ENCODE measurements at places on chromosomes 13 and 19.

DNA sequence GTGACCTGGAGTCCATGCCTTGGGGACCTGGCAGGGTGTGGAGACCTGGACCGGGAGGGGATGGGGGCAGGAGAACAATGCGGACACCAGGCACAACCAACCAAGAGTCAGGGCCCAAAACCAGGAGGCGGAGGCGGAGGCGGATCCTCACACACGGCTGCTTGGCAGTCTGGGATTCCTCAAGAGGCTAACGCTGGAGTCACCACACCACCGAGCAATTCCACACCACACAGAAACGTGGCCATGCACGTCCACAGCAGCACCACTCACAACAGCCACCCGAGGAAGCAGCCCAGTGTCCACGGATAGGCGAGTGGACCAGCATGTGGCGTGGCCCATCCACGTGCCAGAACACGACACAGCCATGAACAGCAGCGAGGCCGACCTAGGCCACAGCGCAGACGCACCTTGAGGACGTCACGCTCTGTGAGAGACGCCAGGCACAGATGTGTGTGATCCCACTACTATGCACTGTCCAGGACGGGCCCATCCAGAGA is 17.7 kb downstream of the SBNO2 start:
- no peak for DNase-seq

DNA sequence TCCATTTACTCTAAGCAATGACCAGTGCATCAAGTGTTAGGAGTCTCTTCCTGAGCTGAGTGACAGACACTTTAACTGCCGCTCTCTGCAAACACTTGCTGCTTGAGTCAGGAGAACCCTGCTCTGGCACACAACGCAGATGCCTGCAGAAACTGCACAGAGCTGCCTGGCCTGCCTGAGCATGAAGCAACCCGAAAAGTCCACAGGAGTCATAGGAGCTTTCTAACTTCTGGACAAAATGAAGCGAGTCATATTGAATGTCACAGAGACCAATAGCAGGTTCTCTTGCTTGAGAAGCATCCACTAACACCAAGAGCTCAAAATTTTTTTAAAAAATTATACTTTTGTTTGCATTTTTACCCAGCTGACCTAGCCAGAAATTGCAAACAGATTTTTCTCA is 232.4 kb downstream of the LHFPL6 start:
- DNase-seq = no peak

DNA sequence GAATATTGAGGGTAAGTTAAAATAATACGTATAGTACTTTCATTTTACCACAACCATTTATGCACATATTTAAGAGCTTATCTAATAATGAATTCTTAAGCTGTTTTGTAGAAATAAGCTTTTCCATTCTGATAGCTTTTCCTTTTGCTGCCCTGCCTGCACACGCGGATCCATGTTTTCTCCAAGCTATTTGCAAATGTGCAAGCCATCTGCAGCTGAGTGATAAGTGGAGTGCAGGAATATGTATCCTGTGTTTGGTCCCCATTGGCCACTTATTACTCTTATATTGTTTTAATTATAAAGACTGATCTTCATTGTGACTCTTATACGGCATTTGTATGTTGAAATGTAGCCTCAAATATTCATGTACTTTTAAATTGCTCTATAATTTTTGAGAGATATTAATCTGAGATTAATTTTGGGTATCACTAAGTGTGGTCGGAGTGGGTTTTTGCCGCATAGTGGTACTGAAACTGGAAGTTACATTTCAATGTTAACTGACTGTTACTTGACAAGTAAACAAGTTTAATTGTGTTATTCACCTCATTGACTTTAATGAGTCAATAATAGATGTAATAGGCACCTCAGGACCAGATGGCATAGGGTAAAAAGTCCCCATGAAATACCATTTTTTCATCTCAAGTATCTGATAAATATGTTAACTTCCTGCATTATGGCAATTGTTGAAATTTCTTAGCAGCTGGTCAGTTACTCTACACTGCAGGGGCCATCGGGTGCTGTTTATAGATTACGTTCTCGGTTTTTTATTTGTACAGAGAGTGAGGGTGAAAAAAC is 1567.4 kb downstream of the EFNB2 start:
- DNase-seq = no peak

GRCh38 chr13:99809496-99809895 is 162.1 kb downstream of the ZIC5 start:
- DNase-seq = no peak

DNA sequence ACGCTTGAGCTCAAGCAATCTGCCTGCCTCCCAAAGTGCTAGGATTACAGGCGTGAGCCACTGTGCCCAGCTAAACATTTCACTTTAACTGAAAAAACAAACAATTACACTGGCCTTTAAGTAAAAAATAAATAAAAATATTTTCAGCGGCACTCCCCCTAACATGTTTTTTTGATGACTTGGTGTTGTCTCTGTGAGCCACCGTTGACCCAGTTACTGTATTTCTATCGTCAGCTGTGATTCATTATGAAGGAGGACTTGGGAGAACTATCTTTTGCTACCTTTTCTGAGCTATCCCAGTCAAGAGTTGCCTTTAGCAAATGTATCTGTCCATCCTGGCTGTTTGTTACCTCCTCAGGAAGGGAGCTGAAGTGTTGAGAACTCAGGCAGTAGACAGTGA is 18.5 kb upstream of the C19orf33 start:
- no peak for DNase-seq

GRCh38 chr13:47726394-47726793 is 274.7 kb downstream of the SUCLA2 start:
- DNase-seq = no peak

GRCh38 chr19:47569331-47569730 is 3.6 kb downstream of the ZNF541 start:
- DNase-seq = no peak

DNA sequence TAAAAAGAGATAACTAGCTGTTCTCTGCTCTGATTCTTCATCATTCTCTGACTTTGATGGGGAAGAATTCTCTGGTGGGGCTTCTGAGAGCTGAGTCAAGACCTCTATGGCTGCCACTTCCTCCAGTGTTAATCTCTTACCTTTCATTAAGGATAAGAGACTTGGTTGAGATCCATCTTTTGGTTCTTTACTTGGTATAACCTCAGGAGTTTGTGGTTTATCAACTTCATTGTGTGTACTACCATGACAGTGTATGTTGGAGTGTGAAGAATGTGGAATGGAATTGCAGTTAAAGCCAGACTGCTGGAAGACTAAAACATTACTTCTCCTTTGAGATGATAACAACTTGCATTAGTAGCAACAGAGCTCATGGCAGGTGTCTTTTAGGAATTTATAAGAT is 222.0 kb downstream of the SLITRK5 start:
- no peak for DNase-seq

- DNase-seq = no peak
Observed at GRCh38 chr13:69683921-69684686, 423.5 kb upstream of the ATXN8OS start.

DNA sequence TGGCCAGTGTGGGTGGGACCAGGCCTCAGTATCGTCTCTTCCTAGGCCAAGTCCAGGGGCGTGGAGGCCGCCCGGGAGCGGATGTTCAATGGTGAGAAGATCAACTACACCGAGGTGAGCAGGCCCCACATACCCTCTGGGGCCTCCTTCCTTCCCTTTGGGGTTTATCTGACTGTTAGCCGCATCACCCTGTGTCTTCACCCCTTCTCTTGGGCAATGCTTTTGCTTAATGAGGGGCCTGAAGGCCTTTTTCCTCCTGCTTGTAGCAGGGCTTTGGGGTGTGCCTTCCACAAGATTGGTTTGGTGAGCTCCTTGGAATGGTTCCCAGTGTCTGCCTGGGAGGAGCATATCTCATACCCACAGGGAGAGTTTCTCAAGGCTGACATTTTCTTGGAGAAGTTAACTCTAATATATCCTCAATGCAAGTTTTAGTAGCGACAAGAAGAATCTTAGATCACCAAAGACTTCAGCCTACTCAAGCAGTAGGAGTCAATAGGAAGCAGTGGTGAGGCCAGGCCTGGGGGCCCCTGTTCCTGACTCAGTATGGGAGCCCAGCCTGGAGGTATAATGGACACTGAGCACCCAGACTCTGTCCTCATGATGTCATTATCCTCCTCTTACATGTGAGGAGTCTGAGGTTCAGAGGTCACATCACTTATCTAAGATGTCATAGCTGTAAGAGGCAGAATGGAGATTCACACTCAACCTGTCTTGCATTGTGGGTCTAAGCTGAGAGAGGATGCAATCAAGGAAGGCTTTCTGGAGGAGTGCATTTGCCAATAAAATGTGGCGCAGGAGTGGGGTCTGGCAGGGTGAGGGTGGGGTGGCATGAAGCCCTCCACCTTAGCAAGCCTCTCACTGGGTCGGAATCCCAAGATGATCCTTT is 2.0 kb downstream of the GPI start:
- DNase-seq = no peak

GRCh38 chr19:40524655-40525054 is 52.0 kb upstream of the SHKBP1 start:
- DNase-seq = no peak

DNA sequence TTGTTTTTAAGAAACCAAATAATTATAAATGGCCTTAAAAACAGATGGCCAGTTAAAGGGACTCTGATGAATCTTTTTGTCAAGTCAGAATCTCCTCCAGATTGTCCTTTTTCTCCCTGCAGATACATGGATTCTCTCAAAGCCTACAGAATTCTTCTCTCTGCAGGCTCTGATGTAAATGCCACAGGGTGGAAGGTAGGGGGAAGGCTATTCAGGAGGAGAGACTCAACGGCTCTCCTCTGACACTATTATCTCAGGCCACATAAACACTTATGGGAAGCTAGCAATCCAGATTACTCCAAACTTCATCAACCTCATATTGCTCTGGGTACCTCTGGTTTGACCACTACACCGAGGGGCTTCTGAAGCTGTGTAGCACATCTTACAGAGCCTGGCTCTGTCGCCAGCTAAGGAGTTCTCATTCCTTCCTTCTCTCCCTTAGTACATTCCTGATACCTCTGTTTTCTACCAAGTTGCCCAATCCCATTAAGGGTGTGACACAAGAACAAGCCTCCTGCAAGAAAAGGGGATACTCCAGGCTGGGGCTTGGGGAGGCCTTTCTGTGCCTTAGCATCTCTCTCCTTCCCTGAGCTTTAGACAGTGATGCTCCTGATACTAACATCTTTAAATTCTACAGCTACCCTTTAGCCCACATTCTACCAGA is 14.9 kb downstream of the LCP1 start:
- DNase-seq = no peak

DNA sequence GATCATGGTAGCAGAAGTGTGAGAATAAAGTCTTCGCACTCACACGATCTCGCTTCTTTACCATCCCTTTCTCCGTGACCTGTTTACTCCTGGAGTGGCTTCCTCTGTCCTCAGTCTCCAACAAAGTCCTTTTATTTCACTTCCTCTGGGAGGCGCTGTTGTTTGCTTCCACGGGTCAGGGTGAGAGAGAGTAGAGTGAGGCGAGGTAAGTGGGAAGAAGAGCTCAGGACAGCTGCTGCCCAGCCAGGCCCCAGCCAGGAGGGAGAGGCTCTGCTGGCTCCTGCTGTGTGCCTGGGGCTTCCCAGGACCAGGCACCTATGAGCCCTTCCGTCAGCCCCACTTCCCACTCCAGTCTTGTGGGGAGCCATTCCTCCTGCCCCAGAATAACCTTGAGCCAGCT is 242.1 kb downstream of the FGF9 start:
- no peak for DNase-seq
